ENCODE measurements at places on chromosomes 12 and 14. TPM values are rescaled to one million over a fixed set of nuclear protein-coding genes. Genes with fewer than 3 reads are reported as not detected.

DNA sequence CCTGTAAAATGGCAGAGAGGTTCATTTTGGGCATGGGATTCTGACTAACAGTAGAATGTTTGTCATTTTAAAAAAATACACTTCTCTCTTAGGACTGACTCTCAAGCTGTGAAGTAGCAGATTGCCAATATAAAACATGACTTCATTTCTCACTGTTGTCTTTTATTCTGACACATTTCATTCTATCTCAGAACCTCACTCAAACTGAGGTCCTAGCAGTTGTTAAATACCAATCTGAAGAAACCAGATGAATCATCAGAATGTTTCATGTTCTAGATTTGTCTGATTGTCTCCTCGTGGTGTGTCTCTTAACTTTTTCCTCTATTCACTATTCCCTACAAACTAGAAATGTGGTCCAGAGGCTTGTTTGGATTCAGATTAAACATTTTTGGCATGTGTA is 276.5 kb upstream of the NPAS3 start:
- no peak for DNase-seq

The SLCO1B3 gene
- not detected for polyA plus RNA-seq

GRCh38 chr12:71662849-71663560 is 643 bp downstream of the ZFC3H1 start:
- DNase-seq, result peak; percentile 60

DNA sequence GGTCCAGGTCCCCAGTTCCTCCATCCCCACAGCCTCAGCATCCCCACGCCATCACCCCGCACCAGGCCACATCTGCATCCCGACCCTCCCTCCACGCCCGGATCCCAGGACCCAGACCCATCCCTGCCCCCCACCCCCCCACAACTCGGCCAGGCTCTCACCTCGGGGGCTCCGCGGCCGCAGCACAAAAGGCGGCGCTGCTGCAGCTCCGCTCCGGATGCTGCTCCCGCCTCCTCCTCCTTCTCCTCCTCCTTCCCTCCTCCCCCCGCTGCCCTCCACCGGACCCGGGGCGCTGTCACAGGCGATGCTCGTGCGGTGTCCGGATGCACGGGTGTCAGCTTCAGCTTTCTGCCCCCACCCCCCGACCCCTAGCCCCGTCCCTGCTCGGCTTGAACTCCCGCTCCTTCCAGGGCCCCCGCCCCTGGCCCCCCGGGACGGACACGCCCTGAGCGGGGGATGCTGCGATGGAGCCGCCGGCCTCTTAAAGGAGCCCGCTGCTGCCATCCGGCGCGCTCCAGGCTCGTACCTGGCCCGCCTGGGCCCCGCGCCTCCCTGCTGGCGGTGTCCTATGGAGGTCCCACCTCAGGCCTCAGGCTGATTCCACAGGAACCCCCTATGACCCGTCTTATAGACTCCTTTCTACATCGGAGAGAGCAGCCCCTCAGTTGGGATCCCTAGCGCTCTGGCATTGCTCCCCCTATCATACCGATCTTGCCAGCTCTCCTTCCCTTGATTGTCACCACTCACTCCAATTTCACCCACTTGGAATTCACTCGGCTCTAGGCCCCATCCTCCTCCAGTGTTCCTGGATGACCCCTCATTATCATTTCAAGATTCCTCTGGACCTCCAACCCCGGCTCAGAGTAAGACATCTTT is at the start of gene MAP3K12:
Gene MAP3K12, minus strand, starts transcription at position 193 of the 876 bp plus-strand sequence. CDS start 12,067 bp downstream, outside the sequence.
- peak; percentile 77 for DNase-seq

The GARIN6 gene
- polyA plus RNA-seq, result not detected

The TAS2R20 gene
- 0.27 TPM for polyA plus RNA-seq

GRCh38 chr14:92925446-92925845 is 2.5 kb downstream of the CHGA start:
- DNase-seq, result no peak

The MAP3K9 gene
- 1.4 TPM for polyA plus RNA-seq

DNA sequence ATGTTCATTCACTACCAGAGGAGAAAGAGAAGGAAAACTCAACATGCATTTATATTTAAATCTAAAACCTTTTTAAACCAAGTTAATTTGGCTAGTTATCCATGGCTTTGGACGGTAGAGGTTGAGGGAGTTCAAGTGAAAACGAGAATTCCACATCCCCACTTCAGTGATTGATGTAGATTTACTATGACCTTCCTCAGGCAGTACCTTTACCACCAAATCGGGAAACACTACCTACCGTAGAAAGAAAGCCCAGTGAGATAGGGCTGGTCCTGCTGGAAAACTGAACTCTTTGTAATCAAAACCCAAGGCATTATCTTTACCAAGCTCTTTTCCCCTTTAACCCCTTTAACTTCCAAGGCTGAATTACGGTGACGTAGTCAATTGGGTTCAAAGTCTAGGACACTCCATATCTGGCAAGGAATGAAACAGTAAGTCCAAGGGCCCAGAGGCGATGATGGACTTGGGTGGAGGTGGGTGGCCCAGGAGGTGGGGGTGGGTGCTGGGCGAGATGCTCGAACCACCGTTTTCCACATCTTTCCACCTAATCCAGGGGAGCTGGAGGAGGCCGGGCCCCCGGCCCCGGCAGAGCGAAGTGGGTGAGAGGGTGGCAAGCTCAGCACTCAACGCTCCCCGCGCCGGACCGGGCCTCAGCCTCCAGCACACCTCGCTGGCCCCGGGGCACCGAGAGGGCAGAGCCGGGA is 618 bp downstream of the SEC23A start:
- no peak for DNase-seq

GRCh38 chr14:21069388-21070082 is 569 bp upstream of the ARHGEF40 start:
- peak; percentile 76 for DNase-seq

Measured in right cardiac atrium (tissue), 5 donors.